DND-41 (cell line): ENCODE measurements at places on chromosomes 7 and 10.

DNA sequence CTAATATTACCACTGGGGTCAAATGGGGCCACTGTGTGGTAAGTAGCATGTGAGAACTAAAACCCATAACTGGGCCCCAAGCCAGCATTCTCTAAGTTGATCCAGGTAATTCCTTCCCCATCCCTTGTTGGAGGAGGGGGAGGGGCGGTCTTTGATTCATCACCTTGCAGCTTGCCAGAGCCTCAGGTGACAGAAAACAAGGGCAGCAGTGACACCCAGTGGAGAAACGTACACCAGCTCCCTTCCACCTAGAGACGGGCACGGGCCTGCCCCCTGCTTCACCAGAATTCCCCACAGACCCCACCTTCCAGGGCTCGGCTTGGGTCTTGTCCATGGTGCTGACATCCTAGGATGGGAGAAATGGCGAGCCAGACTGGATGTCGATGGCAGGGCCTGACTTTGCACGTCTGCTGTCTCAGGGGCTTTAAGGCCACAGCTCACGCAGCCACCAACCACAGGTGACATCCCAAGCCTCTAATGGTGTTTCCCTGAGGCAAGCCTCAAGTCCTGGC, 102.0 kb downstream of the STRA8 start:
- peak; percentile 64 for DNase-seq

GRCh38 chr7:131640686-131641085, 84.3 kb upstream of the PODXL start:
- DNase-seq = no peak

DNA sequence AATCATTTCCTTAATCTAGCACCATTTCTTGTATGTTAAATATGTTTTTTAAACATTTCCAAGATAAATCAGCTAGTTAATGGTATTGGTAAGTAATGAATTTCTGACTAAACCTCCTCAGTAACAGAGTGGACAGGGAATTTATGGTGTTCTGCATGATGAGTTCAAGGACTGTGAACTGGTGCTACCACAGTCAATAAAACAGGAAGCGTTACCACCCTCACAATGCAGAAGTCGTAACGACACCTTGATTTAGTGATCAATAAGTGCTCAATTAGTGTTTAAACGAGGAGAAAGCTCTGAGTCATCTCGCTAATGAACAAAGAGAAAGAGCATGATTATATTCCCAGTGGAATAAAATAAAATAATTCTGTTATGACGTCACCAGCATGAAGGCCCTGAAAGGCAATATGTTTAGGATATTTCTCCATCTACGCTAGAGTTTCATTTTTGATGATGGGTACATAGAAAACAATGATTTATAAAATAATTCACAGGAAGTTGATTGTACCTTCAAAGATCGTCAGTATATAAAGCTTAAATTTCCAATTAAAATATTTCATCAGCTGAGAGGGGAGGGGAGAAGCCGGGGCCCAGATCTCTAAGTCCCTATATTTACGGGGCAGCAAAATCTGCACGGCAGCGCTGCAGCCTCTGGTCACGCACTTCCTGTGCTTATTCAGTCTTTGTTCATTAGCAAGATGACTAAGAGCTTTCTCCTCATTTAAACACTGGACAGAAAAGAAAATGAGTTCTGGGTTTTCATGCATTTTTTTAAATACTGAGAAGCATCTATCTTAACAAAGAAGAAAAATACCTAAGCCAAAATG, 400.5 kb downstream of the PTPRN2 start:
- DNase-seq = no peak

GRCh38 chr10:57979491-57979890, 288.2 kb downstream of the IPMK start:
- no peak for DNase-seq

- no peak for DNase-seq
These were observed at the start of gene CRTAC1 for GRCh38 chr10:98030093-98030821. Gene CRTAC1 (minus strand): TSS chr10:98030621. CDS start chr10:98030472, 149 bp downstream.

GRCh38 chr10:95125582-95125981, 56.3 kb upstream of the CYP2C8 start:
- DNase-seq = no peak

- DNase-seq = no peak
These were observed 180.5 kb upstream of the GALNT17 start for GRCh38 chr7:70951271-70951962.

- DNase-seq = no peak
These were observed 14.4 kb downstream of the VIPR2 start for GRCh38 chr7:159130199-159130775.
